ENCODE measurements at places on chromosomes 2 and 18. TPM values are rescaled to one million over a fixed set of nuclear protein-coding genes. Genes with fewer than 3 reads are reported as not detected.
A peak's percentile ranks its signal among the peaks of the same experiment; 100 is the strongest.

DNA sequence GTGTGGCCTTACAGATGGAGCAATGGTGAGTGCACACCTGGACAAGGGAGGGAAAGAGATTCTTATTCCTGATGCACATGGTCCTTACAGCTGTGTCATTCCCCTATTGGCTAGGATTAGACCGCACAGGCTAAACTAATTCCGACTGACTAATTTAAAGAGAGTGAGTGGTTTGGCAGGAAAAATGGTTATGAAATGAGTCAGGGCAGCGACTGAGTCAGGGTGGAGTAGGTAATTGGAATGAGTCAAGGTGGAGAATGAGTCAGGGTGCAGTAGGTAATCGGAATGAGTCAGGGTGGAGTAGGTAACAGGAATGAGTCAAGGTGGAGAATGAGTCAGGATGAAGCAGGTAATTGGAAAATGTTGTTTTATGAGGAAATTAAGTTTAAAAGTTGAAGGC, 1353.7 kb upstream of the LRRTM1 start:
- no peaks in the 10 kb centered on the region for H3K36me3 ChIP-seq
- no peaks in the 10 kb centered on the region for H3K27me3 ChIP-seq
- no peaks in the 10 kb centered on the region for H3K4me1 ChIP-seq
- no peak overlapping the region for H3K27ac ChIP-seq
- DNase-seq: no peak

DNA sequence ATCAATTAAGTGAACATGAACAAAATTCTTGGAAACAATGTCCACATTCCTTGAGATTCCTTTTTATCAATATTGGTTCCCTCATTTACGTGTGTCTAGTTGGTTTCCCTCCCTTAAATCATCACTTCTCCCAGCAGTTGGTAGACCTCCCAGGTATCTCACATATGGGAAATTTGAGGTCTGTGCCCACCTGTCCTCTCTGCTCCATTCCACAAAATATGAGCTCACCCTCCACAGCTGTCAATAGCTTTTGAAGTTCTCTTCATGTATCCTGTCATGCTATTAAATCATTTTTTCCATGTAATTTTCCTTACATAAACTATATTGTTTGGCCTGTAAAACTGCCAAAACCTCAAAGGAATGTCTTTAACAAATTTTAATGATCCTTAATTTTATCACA, 992.2 kb upstream of the ACVR2A start:
- DNase-seq: no peak
- no peaks in the 10 kb centered on the region for H3K4me1 ChIP-seq
- no peak overlapping the region for H3K27ac ChIP-seq
- H3K27me3 ChIP-seq: no peaks in the 10 kb centered on the region

GRCh38 chr2:114083717-114084387, 194.0 kb downstream of the ACTR3 start:
- no peaks in the 10 kb centered on the region for H3K4me1 ChIP-seq
- no peaks in the 10 kb centered on the region for H3K36me3 ChIP-seq
- peaks cover 8% of the 10 kb centered on the region for H3K27me3 ChIP-seq
- H3K27ac ChIP-seq: no peak overlapping the region
- no peak overlapping the region for H3K4me3 ChIP-seq

GRCh38 chr2:127386246-127386645, 1.5 kb downstream of the MAP3K2 start:
- no peaks in the 10 kb centered on the region for H3K27me3 ChIP-seq
- peaks cover 30% of the 10 kb centered on the region for H3K36me3 ChIP-seq
- H3K4me1 ChIP-seq: peaks cover 78% of the 10 kb centered on the region
- H3K27ac ChIP-seq: no peak overlapping the region

DNA sequence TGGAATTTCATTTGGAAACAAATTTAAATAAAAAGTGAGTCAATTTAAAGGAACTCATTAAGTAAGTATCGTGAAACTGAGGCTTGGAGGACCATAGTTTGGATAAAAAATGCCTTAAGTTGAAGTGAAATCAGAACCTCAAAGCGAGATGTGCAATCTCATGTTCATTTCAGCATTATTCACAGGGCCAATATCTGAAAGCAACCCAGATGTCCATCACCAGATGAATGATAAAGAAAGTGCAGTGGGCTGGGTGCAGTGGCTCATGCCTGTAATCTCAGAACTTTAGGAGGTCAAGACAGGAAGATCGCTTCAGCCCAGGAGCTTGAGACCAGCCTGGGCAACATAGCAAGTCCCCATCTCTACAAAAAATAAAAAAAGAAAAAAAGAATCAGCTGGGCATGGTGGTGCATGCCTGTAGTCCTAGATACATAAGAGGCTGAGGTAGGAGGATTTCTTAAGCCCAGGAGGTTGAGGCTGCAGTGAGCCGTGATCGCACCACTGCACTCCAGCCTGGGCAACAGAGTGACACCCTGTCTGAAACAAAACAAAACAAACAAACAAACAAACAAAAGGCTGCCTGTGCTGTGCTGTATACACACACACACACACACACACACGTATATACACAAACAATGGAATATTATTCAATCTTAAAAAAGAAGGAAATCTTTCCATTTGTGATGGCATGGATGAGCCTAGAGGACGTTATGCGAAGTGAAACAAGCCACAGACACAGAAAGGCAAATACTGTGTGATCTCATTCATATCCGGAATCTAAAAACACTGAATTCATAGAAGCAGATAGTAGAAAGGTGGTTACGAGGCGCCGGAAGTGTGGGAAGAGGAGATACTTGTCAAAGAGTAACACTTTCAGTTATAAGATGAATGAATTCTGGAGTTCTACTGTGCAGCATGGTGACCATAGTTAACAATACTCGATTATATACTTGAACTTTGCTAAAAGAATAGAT, 14.5 kb downstream of the SH3RF3 start:
- peaks cover 7% of the 10 kb centered on the region for H3K4me1 ChIP-seq
- no peaks in the 10 kb centered on the region for H3K36me3 ChIP-seq
- DNase-seq: no peak
- peak overlapping the region; percentile 0 for H3K4me3 ChIP-seq
- H3K27me3 ChIP-seq: no peaks in the 10 kb centered on the region

DNA sequence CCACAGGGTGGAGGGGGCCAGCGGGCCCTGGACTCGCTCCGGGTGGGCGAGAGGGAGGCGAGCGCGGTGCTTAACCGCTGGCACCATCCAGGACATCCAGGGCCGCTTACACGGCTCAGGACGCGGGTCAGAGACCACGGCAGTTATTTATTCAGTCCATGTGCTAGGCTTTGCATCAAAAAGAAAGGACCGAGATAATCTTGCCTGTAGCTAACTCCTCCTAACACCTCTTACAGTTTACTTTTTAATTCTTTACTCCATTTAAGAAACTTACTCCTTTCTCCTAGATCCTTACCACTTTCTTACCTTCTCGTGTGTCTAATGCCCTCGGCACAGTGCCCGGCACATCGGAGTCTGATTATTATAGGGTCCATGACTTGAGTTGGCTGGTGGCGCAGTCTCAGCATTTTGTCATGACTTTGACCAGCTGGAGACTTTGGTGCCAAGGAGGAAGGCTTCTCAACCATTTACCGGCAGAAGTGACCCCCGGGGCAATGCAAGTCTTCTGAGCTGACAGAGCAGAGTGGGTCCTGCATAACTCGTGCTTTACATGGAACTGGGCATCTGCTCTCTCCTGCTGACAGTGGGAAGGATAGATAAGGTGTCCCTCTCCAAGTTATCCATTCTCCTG, 503 bp downstream of the ANXA4 start:
- DNase-seq: no peak
- H3K27ac ChIP-seq: peak overlapping the region; percentile 78
- peaks cover 4% of the 10 kb centered on the region for H3K36me3 ChIP-seq
- no peaks in the 10 kb centered on the region for H3K27me3 ChIP-seq
- peaks cover 44% of the 10 kb centered on the region for H3K4me1 ChIP-seq

GRCh38 chr2:134218930-134219658, 34.8 kb upstream of the MGAT5 start:
- peak; percentile 38 for DNase-seq
- H3K36me3 ChIP-seq: peaks cover 12% of the 10 kb centered on the region
- H3K4me3 ChIP-seq: peak overlapping the region; percentile 53
- peak overlapping the region; percentile 89 for H3K27ac ChIP-seq
- no peaks in the 10 kb centered on the region for H3K27me3 ChIP-seq

GRCh38 chr2:84243788-84244733, 215.0 kb downstream of the SUCLG1 start:
- DNase-seq: no peak
- no peak overlapping the region for H3K4me3 ChIP-seq
- peaks cover 2% of the 10 kb centered on the region for H3K27me3 ChIP-seq
- H3K27ac ChIP-seq: no peak overlapping the region

GRCh38 chr2:184890311-184890710, 292.0 kb downstream of the ZNF804A start:
- H3K4me1 ChIP-seq: no peaks in the 10 kb centered on the region
- no peak for DNase-seq
- H3K27ac ChIP-seq: no peak overlapping the region

DNA sequence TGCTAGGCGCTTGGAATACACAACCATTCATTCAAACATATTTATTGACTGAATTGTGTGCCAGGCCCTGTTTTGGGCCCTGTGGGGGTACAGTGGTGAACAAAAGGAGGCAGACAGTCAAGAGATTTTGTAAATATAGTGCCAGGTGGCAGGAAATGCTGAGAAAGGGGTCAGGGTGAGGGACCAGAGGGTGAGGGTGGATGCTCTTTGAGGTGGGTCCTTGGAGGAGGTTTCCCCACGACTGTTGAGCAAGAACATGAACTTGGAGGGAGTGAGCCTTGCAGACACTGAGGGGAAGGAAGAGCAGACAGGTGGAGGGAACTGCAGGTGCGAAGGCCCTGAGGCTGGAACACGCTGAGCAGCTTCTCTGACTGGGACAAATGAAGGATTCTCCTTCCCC, 40.7 kb downstream of the ODC1 start:
- peaks cover 8% of the 10 kb centered on the region for H3K36me3 ChIP-seq
- H3K27me3 ChIP-seq: no peaks in the 10 kb centered on the region
- H3K4me3 ChIP-seq: peak overlapping the region; percentile 73
- H3K4me1 ChIP-seq: peaks cover 56% of the 10 kb centered on the region
- no peak for DNase-seq
- H3K27ac ChIP-seq: peak overlapping the region; percentile 92

DNA sequence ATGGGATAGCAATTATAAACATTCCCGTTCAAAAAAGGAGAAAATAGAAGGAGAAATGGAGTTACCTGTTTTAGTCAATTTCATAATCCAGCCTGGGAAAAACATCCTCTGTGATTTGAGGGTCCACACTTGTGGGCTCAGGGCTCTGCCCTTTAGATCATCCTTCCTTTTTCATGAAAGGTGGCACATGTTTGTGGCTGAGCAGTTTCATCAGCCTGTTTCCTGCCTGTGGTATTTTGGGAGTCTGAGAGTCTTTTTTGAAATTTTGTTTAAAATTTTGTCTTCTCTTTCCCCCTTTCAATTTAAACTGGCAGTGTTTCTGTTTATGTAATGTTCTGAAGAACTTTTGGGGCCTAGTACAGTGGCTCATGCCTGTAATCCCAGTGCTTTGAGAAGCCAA, 84.0 kb downstream of the KIAA1328 start:
- H3K36me3 ChIP-seq: peaks cover 7% of the 10 kb centered on the region
- H3K27me3 ChIP-seq: no peaks in the 10 kb centered on the region
- H3K27ac ChIP-seq: peak overlapping the region; percentile 62
- no peak for DNase-seq
- H3K4me1 ChIP-seq: peaks cover 18% of the 10 kb centered on the region
- H3K4me3 ChIP-seq: no peak overlapping the region

The CFC1 gene
- not detected for total RNA-seq

The HRH4 gene
- total RNA-seq: not detected

The LOXL3 gene
- 1.4 TPM for total RNA-seq

The UGT1A6 gene
- total RNA-seq: not detected

The CCDC68 gene
- 0.33 TPM for total RNA-seq
